ENCODE measurements at places on chromosomes 2 and 18. TPM values are rescaled to one million over a fixed set of nuclear protein-coding genes. Genes with fewer than 3 reads are reported as not detected.

STRADB gene
- 43.3 TPM for polyA plus RNA-seq

DNA sequence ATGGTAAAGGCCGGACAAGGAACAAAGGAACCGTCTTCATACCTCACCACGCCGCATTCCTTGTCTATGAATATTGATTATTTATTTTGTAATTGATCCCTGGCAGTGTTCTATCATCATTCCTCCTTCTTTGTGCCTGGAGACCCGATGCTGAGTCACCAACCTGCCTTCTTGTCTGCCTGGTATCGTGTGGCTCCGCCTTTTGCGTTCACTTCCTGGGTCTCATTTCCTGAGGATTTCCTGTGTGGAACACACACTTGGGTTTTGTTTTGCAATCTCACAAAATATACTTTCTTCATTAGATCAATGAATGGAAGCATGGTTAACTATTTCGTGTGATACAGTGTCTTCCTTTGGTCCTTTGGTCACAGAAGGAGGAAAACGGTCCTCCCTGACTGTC is 95.5 kb upstream of the SNTG2 start:
- no peak for DNase-seq

DNA sequence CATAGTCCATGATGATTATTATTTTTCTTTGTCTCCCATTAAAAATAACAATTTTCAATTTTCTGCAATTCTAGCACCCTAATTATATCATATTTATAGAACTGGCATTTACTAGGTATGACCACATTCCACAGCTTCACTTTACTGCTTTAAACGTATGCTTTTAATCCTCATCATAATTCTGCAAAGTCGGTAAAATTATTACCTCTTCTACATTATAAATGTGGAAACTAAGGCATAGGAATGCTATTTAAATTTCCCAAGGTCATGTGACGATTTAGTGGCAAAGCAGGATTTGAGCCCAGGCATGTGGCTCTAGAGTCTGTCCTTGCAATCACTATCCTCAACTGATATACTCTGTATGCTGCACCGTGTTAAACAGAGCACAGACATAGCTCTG is 866.4 kb downstream of the EPHA4 start:
- DNase-seq: no peak

- DNase-seq: no peak
Observed at GRCh38 chr2:168624028-168624427, 168.0 kb downstream of the CERS6 start.

DNA sequence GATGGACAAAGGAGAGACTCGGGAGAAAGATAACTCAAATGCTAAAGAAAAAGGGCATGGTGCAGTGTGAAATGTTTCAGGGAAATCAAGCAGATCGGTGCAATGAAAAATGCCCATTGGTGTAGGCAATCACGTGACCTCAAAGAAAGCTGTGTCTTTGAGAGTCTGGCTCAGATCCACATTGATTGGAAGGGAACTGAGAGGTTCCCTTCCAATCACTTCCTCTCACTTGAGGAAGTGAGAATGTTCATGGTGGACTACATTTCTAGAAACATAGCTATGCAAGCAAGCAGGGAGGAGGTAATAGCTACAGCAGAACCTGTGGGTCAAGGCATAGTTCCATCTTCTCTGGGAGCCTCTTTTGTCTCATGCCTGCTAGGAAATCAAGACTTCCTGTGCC is 187.4 kb downstream of the LPIN1 start:
- DNase-seq: no peak

- DNase-seq: no peak
Observed at GRCh38 chr2:106516436-106516835, 29.3 kb downstream of the CD8B2 start.

Data from hindlimb muscle (tissue), 1 donor.